ENCODE measurements at places on chromosomes 3 and 15. TPM values are rescaled to one million over a fixed set of nuclear protein-coding genes. Genes with fewer than 3 reads are reported as not detected.

DNA sequence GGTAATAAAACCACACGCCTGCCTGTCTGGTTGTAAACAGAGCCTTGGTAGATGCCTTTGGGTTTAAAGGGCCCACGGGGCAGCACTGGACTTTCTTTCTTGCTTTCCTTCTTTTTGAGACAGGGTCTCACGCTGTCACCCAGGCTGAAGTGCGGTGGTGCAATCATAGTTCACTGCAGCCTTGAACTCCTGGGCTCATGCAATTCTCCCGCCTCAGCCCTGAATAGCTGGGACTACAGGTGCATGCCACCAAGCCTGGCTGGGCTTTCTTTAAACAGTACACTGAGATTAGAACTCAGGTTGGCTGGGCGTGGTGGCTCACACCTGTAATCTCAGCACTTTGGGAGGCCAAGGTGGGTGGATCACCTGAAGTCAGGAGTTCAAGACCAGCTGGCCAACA is 42.2 kb downstream of the POC1A start:
- no peak for DNase-seq

DNA sequence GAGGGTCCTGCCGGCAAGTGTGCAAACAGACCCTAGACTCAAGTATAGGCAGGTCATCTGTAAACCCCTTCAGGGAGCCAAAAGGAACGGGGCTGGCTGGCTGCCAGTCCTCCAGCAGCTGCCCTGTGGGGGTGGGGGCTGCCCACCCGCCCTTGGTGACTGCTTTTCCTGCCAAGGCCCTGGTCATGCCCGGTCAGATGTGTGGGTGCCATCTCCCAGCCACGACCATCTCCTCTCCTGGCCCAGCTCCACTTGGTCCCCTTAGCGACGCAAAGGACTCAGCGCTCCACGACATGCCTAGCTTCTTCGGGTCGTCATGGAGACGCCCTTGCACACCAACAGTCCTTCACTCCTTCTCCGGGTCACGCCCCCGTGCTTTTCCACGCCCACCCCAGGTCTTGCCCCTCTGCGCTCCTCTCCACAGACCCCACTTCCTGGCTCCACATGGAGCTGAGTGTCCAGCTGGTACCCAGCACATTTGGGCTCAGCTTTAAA is 2.4 kb downstream of the MUC4 start:
- DNase-seq, result no peak

The MEIS2 gene
- total RNA-seq, result not detected

DNA sequence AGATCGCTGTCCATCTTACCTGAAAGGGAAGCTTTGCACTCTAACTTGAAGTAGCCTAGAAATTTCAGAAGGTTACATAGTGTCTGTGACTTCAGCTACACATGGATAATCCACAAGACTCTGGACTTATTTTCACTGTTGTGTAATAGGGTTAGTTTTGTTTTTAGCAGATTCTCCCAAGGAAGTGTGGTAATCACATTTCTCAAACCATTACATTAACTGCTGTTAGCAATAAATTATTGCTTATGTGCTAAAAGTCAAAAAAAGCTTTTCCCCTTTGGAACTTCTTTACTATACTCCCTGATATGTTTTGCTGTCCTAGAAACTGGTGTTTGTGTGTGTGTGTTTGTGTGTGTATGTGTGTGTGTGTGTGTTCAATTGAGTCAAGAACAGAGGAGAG is 351.8 kb upstream of the TPRG1 start:
- DNase-seq, result no peak

DNA sequence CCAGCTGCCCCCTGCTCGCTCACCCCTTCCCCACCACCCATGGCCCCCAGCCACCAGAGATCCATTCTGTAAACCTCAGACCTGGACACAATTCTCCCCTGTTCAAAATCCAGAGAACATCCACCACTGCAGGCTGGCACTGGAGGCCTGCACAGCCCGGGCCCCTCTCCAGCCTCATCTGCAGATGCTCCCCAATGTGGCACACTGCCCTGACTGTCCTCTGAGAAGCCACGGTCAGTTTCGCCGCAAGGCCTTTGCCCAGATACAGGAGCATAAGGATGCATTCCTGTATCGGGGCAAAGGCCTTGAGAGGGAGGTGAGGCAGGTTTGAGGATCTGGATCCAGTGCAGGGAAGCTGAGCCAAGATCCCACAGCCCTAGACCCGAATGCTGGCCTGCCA is 175.4 kb upstream of the LINGO1 start:
- DNase-seq, result no peak

GRCh38 chr15:59260090-59260489 is 53.4 kb downstream of the LDHAL6B start:
- DNase-seq, result no peak

DNA sequence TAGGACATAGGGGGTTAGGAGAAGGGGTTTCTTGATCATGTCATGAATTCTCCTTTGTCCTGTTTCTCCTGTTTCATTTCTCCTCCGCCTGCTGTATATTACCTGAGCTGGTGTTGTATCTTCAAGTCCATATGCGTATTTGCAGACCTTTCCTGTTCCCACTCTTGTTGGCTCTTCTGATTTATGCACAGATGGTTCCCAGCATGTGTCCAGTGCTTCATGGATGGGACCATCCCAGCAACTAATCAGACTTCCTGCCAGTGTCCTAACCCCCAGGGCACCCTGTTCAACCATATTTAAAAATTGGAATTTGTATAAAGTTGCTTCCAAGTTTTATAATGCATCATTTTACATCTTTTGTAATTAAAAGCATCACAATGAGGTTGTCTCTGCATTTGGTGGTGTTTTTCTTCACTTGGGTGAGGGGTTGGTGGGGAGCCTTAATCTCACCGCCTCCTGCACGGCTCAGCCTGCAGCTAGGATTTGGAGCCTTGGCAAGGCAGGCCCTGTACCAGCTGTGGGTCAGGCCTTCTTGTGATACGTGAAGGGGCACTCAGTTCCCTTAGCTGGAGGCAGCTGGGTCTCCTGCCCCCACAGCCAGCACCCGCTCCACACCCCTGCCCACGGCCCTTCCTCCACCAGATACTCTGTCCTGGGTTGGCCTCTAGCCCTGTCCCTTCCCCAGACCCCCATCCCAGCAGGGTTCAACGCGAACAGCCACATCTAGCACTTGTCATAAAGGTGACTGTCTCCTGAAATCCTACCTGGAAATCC is 72.0 kb upstream of the BLM start:
- no peak for DNase-seq

DNA sequence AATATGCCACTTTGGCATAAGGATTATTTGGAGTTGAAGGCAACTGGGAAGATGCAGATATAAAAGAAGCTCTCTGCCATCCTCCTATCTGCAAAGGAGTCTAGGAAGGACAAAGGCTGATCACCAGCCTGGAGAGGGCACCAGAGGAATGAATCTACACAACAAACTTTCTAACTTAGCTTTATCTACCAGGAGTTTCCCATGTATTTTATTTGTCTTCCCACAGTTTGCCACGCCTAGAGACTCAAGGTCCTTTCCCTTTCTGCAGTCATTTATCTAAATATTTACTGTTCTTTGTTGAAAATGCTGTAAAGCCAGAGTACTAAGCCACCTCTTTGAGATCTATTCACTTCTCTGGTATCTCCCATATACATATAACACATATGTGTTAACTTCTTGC is 32.2 kb downstream of the GPR176 start:
- peak; percentile 18 for DNase-seq

DNA sequence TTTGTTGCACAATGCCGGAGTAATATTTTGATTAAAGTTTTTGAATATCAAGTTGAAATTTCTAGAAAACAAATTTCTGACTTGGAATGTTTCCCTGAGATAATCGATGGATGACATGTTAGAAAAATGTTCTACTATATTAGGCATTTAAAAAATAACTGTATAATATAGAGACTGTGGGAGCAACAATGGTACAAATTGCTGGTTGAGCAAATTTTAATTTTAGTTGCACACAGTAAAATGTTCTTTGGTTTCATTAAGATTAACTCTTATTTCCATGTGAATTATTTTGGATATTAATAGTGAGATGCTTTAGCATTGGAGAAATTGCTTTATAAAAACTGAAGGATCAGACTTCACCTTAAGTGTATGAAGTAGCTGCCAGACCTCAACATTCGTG is 9.3 kb downstream of the USP3 start:
- no peak for DNase-seq

The CCNB2 gene
- total RNA-seq, result 94.1 TPM

The TASOR gene
- total RNA-seq, result 60.4 TPM

GRCh38 chr3:149145356-149145755 is 15.9 kb downstream of the HPS3 start:
- no peak for DNase-seq

- DNase-seq, result no peak
Measured at GRCh38 chr15:62940755-62941361, 101.7 kb upstream of the TPM1 start.
